ENCODE measurements at places on chromosomes 1 and 21. TPM values are rescaled to one million over a fixed set of nuclear protein-coding genes. Genes with fewer than 3 reads are reported as not detected.

- H3K27me3 ChIP-seq = no peaks in the 10 kb centered on the region
- H3K4me1 ChIP-seq = no peaks in the 10 kb centered on the region
- no peak overlapping the region for H3K4me3 ChIP-seq
Measured at GRCh38 chr21:34875830-34876229, 173.3 kb downstream of the RUNX1 start.

DNA sequence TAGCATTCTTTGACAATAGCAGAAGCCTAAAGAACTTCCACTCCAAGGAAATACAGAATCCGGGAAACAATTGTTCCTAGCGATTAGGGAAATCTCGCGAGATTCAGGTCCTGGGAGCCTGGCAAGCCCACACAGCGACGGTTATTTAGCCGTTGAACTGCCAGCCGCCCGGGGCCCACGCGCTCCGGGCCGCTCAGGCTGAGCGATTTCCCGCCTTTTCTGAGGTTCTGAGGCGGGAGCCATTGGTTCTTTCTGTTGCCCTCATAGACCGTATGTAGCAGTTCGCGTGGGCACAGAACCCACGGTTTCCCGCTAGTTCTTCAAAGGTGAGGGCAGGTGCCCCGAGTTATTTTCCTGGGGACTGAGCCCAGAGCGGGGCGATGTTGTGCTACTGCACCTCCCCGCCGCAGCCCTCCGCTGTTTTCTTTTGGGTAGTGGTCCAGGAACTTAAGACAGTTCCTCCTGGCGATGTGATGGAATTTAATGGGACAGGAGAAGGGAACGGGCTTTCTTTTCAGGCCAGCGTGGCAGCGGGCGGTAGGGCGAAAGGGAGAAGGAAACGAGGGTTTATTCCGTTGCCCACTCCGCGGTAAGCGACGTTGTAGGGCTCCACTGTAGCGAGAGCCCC, at the start of gene SYCP1:
Gene SYCP1 (plus strand): TSS at position 171 of the 628 bp plus-strand sequence. CDS start 602 bp downstream, outside the sequence.
- H3K4me1 ChIP-seq = no peaks in the 10 kb centered on the region
- DNase-seq = peak; percentile 38
- peak within 1 kb of the TSS; percentile 29 for H3K4me3 ChIP-seq
- H3K36me3 ChIP-seq = no peaks in the 10 kb centered on the region
- no peaks in the 10 kb centered on the region for H3K27me3 ChIP-seq

- H3K4me1 ChIP-seq = peaks cover 11% of the 10 kb centered on the region
- peak; percentile 96 for DNase-seq
- H3K27ac ChIP-seq = peak overlapping the region; percentile 98
- H3K4me3 ChIP-seq = peak overlapping the region; percentile 70
- H3K27me3 ChIP-seq = no peaks in the 10 kb centered on the region
Measured at GRCh38 chr1:178266619-178267066, 172.7 kb downstream of the RASAL2 start.

- no peaks in the 10 kb centered on the region for H3K4me1 ChIP-seq
- no peak overlapping the region for H3K4me3 ChIP-seq
- no peak for DNase-seq
- no peak overlapping the region for H3K27ac ChIP-seq
Measured at GRCh38 chr1:199054694-199055093, 415.9 kb downstream of the PTPRC start.

MATN1 gene
- not detected for total RNA-seq
